ENCODE measurements at places on chromosomes 5 and 9.

- no peak for DNase-seq
Measured at GRCh38 chr5:142405814-142406395, 81.1 kb upstream of the SPRY4 start.

DNA sequence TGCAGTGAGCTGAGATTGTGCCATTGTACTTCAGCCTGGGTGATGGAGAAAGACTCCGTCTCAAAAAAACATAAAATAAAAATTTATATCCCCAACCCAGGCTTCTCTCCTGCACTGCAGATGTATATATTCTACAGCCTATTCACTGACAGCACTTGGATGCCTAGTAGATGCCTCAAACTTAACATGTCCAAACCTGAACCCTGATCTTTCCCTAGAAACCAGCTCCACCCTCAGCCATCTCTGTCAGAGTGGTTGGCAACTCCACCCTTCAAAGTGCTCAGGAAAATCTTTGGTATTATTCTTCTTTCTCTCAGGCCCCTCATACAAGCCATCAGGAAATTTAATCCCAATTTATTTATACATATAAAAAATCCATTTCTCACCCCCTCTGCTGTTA is 36.9 kb upstream of the TXN start:
- DNase-seq: no peak

GRCh38 chr5:100790951-100791350 is 112.1 kb downstream of the ST8SIA4 start:
- no peak for DNase-seq

DNA sequence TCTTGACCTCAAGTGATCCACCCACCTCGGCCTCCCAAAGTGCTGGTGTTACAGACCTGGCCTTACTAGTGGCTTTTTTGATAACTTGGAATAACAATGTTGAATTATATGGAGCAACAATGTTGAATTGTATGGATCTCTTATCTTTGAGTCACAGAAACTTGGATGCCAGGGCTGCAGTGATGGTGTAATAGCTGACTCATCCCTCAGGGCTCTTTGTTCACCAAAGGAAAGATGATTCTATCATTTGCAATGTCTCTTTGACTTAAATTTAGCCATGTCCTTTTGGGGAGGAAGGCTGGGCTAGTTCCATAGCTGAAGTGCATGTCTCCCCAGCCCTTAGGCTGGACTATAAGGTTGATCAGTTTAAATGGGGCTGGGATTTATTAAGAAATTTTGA is 172.3 kb downstream of the PDZD2 start:
- DNase-seq: no peak

- no peak for DNase-seq
Measured at GRCh38 chr5:129496421-129496820, 36.3 kb downstream of the ADAMTS19 start.

DNA sequence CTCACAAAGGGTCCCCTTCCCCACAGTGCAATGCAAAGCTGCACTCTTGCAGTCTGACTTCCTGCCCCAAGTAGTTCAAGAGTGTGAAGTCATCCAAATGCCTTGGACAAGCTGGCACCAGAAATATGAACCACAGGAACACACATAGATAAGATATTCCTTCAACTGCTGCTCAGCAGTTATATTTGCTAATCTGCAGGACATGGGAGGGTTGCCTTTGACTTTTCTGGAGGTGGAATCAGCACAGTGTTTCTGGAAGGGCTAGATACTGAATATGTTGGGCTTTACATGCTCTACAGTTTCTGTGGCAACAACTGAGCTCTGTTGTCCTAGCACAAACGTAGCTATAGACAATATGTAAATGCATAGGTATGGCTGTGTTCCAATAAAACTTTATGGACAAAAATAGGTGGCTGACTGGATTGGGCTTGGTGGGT is 96.7 kb upstream of the PCA3 start:
- DNase-seq: no peak

DNA sequence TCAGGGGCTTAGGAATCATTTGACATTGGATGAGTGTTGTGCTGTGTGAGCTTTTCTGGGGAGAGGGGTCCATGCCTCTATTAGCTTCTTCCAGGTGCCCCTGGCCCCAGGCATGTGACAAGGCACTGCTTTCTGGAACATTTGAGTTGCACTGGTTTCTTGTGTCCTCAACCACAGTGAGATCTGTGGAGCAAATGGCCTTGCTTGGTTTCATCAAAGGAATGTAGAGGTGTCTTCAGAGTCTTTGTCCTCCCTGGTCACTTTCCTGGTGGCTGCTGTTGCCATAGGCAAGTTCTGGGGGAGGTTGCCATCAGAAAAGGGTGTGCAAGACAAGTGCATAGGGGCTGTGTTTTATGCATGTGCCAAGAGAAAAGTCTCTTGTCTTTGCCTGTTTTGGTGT is 157.5 kb downstream of the MACROH2A1 start:
- no peak for DNase-seq

GRCh38 chr9:21591221-21592062 is 109.3 kb upstream of the IFNE start:
- DNase-seq: no peak

DNA sequence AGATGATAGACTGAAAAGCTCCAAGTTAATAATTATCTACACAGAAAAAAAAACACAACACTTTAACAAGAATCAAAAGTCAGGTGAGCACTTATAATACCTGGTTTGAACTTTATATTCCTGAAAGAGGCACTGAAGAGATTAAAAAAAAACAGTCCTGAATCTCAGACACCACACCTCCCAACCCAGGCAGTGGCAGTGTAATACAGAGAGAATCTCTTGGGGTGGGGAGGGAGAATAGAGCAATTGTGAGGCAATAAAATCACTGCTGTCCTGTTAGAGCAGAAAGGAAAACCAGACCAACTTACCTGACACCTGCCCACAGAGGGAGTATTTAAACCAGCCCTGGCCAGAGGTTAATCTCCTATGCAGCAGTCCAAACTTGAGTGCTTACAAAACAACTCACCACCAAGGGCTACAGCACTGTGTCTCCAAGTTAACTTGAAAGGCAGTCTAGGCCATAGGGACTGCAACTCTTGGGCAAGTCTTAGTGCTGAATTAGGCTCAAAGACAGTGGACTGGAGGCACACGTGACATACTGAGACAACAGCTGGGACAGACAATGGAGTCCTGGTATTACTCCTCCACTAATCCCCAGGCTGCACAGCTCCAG is 54.2 kb downstream of the SLCO4C1 start:
- no peak for DNase-seq

DNA sequence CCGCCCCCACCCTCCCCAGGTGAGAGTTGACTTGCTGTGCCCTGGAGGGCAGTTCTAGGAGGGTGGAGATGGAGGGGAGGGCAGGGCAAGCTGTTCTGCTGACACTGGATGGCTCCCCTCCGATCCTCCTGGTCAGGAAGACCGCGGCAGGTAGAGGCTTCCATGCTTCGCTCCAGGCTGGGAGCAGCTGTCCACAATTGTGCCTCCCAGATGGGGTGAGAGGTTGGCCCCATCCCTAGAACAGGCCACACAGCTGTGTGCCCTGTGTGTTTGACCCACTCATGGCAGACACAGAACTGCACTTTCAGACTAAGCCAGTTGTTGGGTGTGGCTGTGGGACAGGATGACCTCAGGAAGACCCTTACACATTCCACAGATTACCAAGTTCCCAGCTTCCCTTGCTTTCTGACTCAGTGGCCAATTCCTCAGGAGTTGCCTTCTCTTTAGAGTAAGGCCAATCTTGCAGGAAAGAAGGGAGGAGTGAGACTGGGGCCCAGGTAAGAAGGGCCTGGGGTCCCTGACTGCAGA is 72.1 kb upstream of the HSPA9 start:
- DNase-seq: no peak

- DNase-seq: no peak
Measured at GRCh38 chr9:108535526-108535925, 320.3 kb downstream of the ACTL7B start.

DNA sequence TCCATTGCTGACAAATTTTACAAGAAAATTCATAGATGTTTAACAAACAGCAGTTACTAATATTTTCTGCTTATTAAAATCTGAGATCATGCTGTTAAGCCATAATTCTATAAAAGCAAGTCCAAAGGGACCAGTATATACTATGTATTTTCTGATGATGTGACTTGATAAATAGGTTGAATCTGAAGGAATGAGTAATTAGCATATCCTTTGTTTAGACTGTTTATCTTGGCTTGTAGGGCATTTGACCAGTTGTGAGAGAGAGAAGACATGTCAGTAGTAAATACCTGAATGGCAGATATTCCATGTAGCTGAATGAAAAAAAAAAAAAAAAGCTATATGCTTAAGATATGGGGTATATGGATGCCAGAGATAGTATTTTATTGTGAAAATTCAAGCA is 14.6 kb downstream of the CPEB4 start:
- no peak for DNase-seq

DNA sequence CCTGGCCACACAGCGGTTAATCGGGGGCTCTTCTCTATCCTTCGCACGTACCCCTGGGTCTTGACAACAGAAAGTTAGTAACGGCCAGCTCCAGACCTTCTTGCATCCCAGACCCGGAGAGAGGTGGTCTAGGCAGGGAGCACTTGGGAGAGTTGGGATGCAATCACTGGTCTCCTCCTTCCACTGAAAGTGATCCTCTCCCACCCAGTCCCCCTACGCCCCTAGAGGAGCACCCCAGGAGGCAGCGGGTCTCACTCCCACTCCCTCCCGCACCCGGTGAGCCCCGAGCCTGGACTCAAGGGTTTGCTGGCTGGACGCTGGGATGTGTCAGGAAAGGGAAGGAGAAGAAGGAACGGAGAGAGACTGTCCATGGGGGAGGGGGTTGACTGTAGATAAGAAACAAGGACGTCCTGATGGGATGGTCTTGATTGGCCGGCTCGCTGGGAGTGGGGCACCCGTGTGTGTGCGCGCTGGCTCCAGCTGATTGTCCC is 2.0 kb downstream of the RORB start:
- DNase-seq: no peak

DNA sequence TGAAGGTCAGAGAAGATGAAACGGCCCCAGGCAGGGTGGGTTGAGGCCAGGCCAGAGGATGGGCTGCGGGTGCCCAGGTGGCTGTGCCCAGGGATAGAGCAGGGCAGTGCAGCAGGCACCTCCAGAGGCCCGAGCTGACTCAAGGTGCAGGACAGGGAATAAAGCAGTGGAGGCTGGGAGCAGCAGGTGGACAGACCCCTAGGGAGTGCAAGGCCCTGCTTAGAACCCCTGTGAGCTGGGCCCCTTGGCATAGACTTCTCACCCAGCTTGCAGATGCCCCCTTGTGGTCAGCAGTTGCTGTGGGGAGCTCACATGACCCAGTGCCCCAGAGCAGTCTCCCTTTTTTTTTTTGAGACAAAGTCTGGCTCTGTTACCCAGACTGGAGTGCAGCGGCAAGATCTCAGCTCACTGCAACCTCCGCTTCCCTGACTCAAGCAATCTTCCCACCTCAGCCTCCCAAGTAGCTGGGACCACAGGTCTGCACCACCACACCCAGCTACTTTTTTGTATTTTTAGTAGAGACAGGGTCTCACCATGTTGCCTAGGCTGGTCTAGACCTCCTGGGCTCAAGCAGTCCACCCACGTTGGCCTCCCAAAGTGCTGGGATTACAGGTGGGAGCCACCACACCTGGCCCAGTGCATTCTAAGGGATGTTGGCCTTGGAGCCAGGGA is 118.8 kb downstream of the WNK2 start:
- no peak for DNase-seq

- DNase-seq: no peak
Measured at GRCh38 chr5:168670881-168671575, 91.9 kb upstream of the PANK3 start.

- DNase-seq: no peak
Measured at GRCh38 chr5:175687231-175687701, 29.4 kb downstream of the HRH2 start.

GRCh38 chr5:151612689-151613427 is 21.7 kb upstream of the FAT2 start:
- no peak for DNase-seq

- DNase-seq: no peak
Measured at GRCh38 chr5:135864503-135865435, 30.3 kb downstream of the SLC25A48 start.
